ENCODE measurements at places on chromosomes 1 and 21. TPM values are rescaled to one million over a fixed set of nuclear protein-coding genes. Genes with fewer than 3 reads are reported as not detected.

Gene OR2T2
- not detected for total RNA-seq

DNA sequence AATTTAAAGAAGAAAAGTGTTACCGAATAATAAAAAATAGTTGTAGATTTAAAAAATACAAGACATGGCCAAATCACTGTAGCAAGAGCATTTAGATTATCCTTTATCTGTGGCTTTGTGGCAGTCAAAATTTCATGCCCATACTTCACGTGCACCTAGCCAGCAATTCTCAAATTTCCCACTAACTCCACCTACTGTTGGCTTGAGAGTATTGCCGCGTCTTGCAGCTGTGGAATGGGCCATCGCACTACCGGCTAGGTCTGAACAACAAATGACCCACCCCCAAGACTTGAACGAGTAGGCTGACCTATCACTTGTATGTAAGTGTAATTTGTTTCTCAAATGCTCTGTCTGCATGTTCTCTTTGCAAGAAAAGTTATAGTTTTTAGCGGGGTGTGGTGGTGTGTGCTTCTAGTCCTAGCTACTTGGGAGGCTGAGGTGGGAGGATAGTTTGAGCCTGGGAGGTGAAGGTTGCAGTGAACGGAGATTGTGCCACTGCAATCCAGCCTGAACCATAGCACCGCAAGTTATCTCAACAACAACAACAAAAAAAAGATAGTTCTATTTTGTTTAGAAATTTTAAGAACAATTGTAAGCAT is 4.1 kb downstream of the KRTAP13-4 start:
- no peaks in the 10 kb centered on the region for H3K4me1 ChIP-seq
- H3K4me3 ChIP-seq, result no peak overlapping the region
- H3K36me3 ChIP-seq, result no peaks in the 10 kb centered on the region
- no peak for DNase-seq

Gene CLDN19
- total RNA-seq, result not detected

DNA sequence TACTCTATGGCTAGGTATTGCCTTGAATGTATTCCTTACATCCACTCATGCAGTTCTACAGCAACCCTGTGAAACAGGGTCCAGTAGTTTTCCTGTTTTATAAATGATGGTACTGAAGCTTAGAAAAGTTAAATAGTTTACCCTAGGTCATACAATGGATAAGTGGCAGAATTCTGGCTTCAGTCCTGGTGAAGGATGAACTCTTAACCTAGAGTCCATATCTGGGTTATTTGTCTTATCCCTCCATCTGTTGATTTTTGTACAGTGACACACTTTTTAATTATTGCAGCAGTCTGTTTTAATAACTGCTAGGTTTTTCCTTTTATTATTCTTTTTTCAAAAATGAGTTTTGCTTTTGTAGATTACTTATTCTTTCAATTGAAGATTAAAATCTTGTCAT is 263.9 kb downstream of the DNM3 start:
- no peaks in the 10 kb centered on the region for H3K27me3 ChIP-seq
- no peak overlapping the region for H3K27ac ChIP-seq
- H3K4me3 ChIP-seq, result no peak overlapping the region
- H3K4me1 ChIP-seq, result peaks cover 38% of the 10 kb centered on the region
- no peaks in the 10 kb centered on the region for H3K36me3 ChIP-seq

GRCh38 chr1:227898502-227899140 is 49.1 kb downstream of the WNT9A start:
- no peak overlapping the region for H3K4me3 ChIP-seq
- DNase-seq, result peak; percentile 72
- H3K4me1 ChIP-seq, result peaks cover 28% of the 10 kb centered on the region
- no peak overlapping the region for H3K27ac ChIP-seq
- H3K27me3 ChIP-seq, result no peaks in the 10 kb centered on the region

DNA sequence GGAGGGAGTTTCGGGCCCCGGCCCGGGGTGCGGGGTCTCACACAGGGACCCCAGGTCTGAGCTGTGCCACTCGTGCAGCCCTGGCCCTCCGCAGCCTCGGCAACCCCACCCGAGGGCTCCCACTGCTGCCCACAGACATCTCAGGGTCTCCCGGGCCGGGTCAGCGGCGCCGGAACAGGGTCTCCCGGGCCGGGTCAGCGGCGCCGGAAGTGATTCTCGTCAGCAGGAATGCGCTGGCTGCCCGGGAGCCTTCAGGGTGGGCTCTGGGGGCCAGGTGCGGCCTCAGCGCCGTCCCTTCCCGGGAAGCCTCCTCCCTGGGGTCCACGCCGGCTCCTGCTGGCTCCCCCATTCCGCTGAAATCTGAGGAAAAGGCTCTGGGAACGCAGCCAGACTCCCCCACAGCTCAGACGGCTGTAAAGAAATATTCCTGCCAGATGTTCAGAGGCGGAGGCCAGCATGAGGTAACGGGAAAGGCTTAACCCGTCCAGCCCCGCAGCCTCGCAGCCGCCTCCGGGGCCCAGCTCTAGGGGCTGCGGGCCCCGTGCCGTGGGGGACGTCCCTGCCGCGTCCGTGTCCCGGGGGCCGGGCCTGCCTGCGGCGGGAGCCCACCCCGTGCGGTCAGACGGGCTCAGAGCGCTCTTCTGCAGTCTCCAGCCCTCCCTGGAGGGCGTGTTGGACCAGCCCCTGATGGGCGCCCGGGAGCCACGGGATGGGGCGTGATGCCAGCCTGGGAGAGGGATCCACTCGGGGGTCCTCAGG is 8.7 kb upstream of the COL6A1 start:
- H3K36me3 ChIP-seq, result no peaks in the 10 kb centered on the region
- no peaks in the 10 kb centered on the region for H3K27me3 ChIP-seq
- DNase-seq, result no peak
- H3K4me3 ChIP-seq, result peak overlapping the region; percentile 68

Gene ATP1B1
- 45.5 TPM for total RNA-seq

DNA sequence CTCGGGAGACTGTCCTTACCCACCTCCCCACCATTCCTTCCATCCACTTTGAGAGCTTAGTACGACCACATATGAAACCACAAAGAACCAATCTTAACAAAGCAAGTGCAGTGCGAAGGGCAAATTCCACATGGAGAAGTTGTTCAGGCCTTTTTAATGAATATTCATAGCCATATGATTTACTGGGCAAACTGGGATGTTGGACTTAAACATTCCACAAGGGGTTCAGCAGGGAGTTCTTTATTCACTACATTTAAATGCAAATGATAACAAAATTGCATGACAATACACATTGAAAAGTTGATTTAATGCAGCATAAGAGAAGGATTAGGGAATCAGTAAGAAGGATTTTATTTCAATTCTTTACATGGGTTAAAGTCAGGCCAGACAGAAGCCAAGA is 14.7 kb downstream of the NMNAT2 start:
- no peak overlapping the region for H3K27ac ChIP-seq
- no peak for DNase-seq
- H3K4me1 ChIP-seq, result no peaks in the 10 kb centered on the region
- H3K27me3 ChIP-seq, result peaks cover 70% of the 10 kb centered on the region

Gene AVPR1B
- not detected for total RNA-seq

Gene AIRE
- total RNA-seq, result not detected

DNA sequence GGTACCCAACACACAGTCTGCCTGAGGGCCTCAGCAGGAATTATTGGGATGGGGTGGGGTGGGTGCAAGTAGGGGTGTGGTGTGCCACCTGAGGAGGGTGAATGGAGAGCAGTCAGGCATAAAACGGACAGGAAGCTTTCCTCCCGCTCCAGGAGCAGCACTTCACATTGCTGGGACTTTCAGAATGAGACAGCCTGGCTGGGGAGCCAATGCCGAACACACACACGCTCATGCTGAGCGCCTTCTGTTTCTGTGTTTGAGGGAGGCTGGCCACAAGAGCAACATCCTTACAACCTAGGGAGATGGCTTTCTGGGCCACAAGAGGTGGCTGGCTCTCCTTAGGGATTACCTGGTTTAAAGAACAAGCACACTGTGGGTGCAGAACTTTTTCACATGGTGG is 98.0 kb downstream of the LAMC2 start:
- DNase-seq, result no peak
- H3K36me3 ChIP-seq, result no peaks in the 10 kb centered on the region
- no peak overlapping the region for H3K27ac ChIP-seq

DNA sequence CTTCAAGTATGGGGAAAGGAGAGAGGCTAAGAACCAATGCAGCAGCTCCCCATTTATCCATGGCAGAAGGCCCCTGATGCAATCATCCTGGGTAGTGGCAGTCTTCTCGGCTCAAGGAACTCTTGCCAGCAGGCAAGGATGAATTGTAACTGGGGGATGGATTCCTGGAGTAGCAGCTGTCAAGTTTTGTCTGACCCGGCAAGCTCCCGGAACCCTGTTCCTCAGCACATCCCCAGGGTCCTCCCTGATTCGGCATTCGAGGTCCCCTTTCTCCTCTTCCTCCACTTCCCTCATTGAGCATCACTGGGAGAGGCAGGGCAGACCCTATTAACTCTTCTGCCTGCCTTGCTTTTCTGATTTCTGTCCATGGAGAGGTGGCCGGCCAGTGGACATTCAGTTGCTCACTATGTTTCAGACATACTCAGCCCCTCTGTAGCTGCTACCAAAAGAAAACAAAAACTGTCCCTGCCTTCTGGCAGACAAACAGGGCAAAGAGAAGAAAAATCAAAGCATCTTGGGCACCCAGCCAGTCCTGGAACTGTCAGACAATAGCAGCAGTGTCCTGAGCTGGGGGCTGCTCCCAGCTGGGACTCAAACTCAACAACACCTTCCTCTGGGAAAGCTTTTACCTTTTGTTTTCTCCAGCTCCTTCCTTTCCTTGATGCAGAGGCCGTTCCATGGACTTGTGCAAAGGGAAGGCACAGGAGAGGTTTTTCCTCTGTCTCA is 5.6 kb upstream of the PTCH2 start:
- H3K27me3 ChIP-seq, result no peaks in the 10 kb centered on the region
- H3K36me3 ChIP-seq, result peaks cover 13% of the 10 kb centered on the region
- H3K4me1 ChIP-seq, result peaks cover 2% of the 10 kb centered on the region
- H3K4me3 ChIP-seq, result no peak overlapping the region
- no peak overlapping the region for H3K27ac ChIP-seq

Gene UBQLN4
- 36.4 TPM for total RNA-seq

GRCh38 chr1:218711884-218712674 is 366.9 kb downstream of the TGFB2 start:
- peak overlapping the region; percentile 19 for H3K27ac ChIP-seq
- no peak for DNase-seq
- H3K4me3 ChIP-seq, result no peak overlapping the region

Gene ODR4
- total RNA-seq, result 19.5 TPM

Gene MANEAL
- total RNA-seq, result 5.2 TPM

- DNase-seq, result no peak
- H3K36me3 ChIP-seq, result no peaks in the 10 kb centered on the region
- H3K4me1 ChIP-seq, result no peaks in the 10 kb centered on the region
- H3K4me3 ChIP-seq, result no peak overlapping the region
These were observed 33.1 kb upstream of the NFASC start for GRCh38 chr1:204837440-204838084.

DNA sequence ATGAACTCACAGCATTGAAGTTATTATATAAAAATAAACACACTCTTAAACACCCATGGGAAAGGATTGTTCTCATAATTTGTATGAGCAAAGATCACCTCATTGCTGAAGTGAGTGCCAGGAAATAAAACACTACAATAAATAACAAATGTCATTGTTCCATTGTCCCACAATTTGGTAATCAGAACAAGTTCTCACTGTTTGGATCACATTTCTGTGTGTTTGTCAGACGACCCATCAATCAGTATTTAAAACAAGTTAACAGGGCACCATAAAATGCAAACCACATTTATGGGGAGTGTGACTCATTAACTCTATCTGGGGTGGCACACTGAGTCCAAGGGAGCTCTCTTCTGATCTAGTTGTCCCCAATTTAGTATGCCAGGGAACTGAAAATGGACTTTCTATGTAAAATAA is 124.5 kb downstream of the PTPRC start:
- no peak overlapping the region for H3K4me3 ChIP-seq
- H3K4me1 ChIP-seq, result peaks cover 13% of the 10 kb centered on the region
- H3K27ac ChIP-seq, result no peak overlapping the region
- no peak for DNase-seq
- peaks cover 3% of the 10 kb centered on the region for H3K27me3 ChIP-seq

DNA sequence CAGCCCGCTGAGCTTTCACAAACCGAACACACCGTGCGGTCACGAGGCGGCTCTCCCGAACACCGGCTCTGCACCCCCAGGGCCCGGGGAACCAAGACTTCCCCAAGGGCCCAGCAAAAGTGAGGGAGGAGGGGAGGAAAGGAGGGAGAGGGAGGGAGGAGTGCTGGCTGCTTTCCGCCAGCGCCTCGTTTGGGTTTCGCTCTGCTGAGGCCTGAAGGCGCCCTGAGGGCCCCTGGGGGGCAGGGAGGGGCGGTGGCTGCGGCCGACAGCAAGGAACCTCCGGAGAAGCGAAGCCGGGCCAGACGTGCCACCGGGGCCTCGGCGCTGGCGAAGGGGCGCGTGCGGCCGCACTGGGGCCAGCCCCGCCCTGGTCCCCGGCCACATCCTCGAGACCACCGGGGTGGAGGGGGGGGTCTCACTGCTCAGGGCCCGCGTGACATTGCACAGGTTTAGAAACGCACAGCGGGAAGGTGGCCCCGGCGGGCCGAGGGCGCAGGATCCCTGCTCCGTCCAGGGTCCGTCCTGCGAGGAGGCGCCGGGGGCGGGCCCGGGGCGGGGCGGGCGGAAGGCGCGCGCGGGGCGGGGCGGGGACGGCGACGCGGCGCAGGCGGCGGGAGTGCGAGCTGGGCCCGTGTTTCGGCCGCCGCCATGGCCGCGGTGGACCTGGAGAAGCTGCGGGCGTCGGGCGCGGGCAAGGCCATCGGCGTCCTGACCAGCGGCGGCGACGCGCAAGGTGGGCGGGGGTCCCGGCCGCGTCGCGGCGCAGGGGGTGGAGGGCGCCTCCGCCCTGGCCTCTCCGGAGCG is at the start of gene PFKL:
TSS of gene PFKL (plus strand) at position 596 of the 804 bp plus-strand sequence. CDS start at position 649, 53 bp downstream.
- DNase-seq, result no peak
- peak within 1 kb of the TSS; percentile 81 for H3K4me3 ChIP-seq

Gene CLCA1
- not detected for total RNA-seq

- H3K4me3 ChIP-seq, result no peak overlapping the region
- no peak overlapping the region for H3K27ac ChIP-seq
- peaks cover 5% of the 10 kb centered on the region for H3K36me3 ChIP-seq
- no peak for DNase-seq
- no peaks in the 10 kb centered on the region for H3K27me3 ChIP-seq
These were observed 21.2 kb upstream of the PRKACB start for GRCh38 chr1:84122780-84123382.

Gene PCAT6
- 3.8 TPM for total RNA-seq

Gene GNG4
- total RNA-seq, result 0.83 TPM

Gene MYOG
- not detected for total RNA-seq

Gene ASCL5
- not detected for total RNA-seq

DNA sequence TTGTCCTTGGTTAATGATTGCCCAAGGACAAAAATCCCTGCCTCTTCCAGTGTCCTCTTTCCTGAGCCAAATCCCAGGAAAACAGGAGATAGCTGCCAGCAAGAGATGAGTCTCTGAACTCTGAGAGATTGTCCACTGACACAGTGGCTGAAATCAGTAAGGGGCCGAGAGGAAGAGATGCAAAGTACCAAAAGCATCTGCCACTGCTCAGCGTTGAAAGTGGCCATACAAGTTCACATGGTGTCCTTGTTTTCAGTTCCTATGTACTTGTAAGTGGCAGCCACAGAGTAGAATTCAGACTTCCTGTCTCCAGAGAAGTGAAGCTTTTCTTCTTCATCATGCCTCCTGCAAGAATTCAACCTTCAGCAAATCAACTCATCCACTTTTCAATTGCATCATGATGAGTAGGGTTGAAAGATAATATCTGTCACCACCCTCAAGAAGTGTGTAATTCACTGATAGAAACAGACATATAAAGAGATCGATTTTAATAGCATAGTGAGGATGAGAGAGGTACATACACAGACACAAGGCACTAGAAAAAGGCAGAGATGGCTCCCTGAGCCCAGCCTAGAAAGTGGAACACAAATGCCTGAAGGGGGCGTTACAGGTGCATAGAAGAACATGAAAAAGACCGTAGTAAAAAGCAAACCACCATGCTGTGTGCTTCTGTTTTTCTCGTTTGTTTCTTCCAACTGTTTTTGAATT is 185.8 kb downstream of the MRPL39 start:
- DNase-seq, result no peak
- H3K4me1 ChIP-seq, result peaks cover 4% of the 10 kb centered on the region
- no peak overlapping the region for H3K27ac ChIP-seq
- no peaks in the 10 kb centered on the region for H3K36me3 ChIP-seq

Data from osteocyte (in vitro differentiated cells).